Stimulated activated CD8-positive, alpha-beta memory T cell treated with anti-CD3 and anti-CD28 coated beads, Interleukin-15, amount 100 ng/mL, for 24 hours (primary cell): ENCODE measurements at places on chromosomes 2 and 18.

- DNase-seq, result no peak
Observed at GRCh38 chr18:54033052-54033451, 191.4 kb downstream of the MBD2 start.

GRCh38 chr2:44572196-44572900 is 210.6 kb downstream of the CAMKMT start:
- DNase-seq, result no peak

- no peak for DNase-seq
Observed at GRCh38 chr2:138829326-138829919, 49.2 kb upstream of the NXPH2 start.

DNA sequence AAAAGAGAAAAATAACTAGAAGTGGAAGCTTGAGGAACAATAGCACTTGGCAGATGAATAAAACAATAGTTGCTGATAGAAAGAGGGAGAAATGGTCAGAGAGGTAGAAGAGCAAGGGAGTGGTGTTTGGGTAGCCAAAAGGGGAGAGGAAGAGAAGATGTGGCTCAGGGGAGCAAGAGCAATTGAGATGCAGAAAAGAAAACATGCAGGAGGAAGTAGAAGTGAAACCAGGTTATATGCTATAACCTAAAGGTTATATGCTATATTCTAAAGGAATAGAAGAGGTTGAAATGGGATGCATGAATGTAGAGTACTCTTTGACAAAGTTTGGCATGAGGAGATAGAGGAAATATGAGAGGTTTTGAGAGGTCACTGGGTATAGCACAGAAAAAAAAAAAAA is 759.5 kb downstream of the SATB2 start:
- no peak for DNase-seq

DNA sequence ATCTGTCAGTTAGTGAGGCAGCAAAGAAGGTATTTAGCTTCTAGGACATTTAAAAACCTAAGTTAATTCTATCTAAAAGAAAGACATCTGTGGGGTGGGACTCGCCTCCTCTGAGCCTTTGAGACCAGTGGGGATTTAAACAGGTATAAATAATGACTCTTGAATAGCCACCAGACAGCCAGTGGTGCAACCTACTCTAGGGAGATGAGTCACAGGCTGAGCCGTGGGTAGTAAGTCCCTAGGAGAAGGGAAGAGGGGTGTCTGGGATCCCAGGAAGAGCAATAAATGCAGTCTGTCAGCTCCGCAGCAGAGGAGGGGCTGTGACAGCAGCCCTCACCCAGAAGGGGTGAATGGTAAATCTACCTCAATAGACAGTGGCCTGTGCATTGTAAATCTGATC is 43.1 kb upstream of the GALNT3 start:
- DNase-seq, result no peak

- DNase-seq, result no peak
Observed at GRCh38 chr18:44912740-44913478, 232.2 kb downstream of the SETBP1 start.

GRCh38 chr2:238488347-238488826 is 61.7 kb downstream of the ASB1 start:
- DNase-seq, result no peak

- no peak for DNase-seq
Observed at GRCh38 chr2:130302164-130302886, 40.4 kb upstream of the IMP4 start.

DNA sequence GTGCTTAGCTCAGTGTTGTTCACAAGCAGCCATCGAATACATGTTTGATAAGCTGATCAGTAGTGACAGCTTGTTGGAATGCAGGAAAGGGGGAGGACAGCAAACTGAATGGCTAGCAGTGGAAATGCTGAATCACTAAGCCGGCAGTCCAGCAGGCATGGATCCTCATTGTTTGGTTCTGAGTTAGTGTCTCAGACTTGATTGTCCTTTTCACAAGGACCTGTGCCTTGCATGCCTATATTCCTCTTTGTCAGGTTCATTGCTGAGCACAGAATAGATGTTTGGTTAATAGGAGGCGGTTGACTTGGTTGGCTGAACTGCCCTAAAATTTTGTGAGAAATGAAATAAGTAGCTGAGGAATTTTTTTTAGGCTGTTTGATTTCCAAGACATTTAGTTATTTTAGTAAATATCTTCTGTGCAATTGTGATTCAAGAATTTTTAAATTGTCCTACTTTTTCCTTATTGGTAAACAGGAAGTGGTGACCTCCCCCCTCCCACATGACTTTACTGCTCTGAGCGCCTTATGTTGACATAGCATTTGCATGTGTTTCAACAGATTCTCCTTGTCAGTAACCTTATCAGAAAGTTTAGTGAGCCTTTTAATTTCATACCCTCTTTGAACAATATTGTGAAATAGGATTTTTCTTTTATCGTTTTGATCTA is 21.4 kb upstream of the STON1 start:
- DNase-seq, result no peak

DNA sequence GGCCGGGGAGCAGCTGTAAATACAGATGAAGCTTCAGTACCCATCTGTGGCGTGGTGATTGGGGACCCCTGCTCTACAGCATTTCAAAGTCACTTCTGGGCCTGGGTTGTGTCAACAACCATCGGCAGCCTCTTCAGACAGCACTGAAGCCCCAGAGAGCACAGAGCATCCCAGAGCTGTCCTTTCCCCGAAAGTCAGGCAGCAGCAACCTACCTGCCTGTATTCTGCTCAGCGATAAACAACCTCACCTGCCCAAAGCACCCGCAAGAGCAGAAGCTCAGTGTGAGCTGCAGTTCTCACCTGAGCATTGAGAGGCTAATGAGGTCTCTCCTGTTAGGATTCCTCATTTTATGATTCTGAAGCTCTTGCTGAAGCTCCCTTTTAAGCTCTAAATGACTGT is 19.3 kb downstream of the TRABD2A start:
- no peak for DNase-seq

DNA sequence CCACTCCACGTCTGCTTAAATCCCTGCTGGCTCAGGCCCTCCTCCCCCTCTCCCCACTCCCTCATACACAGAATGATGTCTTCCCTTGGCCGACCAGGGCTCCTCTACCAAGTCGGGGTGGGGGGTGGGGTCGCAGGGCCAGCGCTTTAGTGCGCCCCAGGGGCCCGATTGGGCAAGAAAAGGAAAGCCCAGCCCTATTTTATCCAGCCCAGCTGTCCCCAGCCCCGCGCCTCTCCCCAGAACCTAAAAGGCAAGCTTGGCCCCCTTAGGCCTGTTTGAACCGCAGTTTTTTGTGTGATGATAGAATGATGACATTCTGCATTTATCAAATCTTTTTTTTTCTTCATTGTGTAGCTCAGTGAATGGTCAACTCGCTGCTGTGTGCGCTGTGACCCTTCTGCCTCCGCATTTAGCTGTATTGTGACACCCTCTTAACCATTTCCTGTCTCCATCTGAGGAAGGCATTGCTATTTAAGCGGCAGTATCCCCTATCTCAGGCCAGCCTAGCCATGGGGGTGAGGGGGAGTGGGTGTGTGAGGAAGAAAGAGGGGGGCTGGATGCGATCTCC is 231.4 kb downstream of the HAUS1 start:
- no peak for DNase-seq

- no peak for DNase-seq
Observed at GRCh38 chr18:51647346-51647745, 449.9 kb upstream of the MEX3C start.

DNA sequence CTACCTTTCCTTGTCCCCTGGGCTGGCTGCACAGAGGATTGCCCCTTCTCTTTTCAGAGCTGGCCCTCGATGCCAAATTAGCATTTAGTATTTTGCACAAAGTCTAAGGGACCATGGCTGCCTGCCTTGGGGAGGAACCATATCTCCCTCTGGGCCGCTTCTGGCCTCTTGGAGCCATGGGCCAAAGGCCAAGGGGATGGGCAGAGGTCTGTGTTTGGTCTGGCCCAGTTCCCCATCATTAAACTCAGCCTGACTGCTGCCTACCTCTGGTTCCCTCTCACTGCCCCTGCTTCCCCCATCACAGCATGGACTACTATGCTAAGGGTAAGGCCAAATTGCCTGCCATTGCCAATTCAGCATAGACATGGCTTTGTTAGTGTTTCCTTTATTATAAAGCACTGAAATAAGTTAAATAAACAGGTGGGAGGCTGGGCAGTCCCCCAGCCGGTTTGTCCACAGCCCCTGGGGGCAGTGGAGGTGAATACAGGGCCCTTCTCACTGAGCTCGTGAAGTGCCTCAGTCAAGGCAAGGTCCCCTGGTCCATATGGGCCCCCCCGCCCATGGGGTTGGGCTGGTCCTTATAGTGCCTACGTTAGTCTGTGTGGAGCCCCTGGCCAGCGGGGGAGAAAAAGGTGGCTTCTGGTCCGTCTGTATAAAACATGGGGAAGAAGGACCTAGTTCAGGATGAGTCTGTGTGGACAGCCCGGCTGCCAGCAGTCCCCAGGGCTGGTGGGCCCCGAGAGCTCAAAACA is 3.5 kb downstream of the ZNF513 start:
- no peak for DNase-seq

DNA sequence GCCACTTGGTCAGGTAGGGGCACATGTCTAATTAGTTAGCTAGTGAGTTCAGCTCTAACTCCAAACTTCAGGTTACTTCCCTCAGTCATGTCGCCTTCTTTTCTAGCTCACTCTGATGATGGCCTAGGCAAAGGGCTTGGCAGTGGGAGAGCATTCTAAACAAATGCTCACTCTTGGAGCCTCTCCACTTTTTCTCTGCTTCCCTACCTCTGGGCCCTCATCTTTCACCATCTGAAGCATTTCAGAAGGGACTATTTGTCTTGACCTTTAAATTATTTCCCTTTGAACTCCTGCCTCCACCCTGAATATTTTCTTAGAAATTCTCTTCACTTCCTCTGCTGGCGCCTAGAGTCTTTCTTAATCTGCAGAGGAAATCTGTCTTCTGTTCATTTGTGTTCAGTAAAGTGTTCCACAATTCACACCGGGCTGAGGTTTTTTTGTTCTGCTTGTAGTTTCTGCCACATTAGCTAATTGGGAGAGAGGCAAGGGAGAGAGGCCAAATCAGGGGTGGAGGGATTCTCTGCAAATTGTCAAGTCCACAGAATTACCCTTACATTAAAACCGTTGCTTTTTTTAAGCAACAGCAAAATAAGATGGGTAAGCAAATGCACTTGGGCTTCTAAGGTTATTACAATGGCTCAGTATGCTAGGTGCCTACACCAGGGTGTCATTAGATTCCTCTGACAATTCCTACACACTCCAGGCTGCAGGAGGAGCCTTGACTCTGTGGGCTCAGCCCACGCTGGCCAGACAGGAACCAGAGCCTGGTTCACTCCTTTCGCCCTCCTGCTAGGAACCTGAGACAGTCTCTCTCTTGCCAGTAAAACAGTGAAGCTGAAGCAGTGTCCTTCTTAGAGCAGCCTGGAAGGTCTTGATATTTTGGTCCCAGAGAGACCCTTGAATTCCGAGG is 5.5 kb downstream of the MSGN1 start:
- no peak for DNase-seq

DNA sequence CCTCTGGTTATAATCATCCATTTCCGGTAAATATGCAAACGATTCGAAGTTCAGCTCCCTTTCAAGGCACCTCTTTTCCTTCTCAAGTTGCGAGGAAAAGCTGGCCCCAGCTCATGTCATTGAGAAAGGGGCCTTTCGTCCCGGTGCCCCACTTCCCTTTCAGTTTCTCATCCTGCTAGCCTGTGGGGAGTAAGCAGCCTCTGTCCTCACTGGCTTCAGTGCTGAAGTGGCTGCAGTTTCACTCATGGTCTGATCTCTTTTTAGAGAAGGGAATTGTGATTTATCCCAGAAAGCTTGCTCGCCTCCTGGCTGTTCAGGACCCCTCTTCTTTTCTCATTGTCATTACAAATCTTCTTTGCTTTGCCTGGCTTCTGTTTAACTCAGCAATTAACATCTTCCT is 207.5 kb downstream of the NR4A2 start:
- DNase-seq, result no peak

DNA sequence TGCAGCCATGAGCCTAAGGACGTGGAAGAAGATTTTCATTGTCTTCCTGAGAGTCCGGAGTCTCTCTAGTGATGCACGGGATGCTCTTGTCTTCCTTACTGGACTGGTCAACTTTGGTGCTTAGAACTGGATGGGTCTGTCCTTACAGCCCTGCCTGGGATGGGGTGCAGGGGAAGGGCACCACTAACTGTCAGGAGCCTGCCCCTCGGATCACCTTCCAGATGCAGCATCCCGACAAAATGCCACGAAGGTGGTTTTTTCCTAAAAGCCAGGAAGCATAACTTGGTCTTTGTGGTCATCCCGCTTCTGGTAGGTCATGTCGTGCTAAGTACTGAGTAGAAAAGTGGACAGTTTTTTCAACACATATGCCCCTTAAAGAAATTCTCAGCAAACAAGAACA is 207.4 kb upstream of the TWIST2 start:
- DNase-seq, result no peak

GRCh38 chr2:236849940-236850339 is 235.7 kb upstream of the COPS8 start:
- no peak for DNase-seq

DNA sequence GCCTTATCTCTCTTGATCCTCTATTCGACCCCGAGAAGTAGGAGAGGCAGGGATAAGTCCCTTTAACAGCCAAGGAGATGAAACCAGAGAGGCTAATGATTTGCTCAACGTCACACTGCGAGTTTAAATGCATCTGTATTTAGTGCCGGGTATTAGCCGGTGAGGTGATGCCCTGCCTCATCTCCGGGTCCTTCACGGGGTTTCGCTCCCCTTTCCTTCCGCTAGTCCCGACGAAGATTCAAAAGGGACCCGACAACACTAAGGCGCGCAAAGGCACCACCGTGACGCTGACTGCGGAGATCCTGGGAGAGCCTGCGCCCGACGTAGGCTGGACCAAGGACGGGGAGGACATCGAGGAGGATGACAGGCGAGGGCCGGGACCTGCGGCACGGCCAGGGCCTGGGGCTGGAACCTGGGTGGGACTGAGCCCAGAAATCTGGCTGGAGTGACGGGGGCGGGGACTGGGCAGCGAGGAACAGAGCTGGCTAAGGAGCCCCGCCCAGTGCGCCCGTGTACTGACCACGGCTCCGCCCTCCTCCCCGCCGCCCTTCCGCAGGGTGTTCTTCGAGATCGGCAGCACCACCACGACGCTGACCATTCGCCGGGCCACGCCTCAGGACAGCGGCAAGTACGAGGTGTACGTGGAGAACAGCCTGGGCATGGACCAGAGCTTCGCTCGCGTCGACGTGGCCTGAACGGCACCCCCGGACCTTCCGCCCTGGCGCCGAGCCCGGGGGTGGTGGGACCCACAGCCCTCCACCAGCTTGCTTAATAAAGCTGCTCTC is 1.0 kb upstream of the GMPPA start:
- no peak for DNase-seq

DNA sequence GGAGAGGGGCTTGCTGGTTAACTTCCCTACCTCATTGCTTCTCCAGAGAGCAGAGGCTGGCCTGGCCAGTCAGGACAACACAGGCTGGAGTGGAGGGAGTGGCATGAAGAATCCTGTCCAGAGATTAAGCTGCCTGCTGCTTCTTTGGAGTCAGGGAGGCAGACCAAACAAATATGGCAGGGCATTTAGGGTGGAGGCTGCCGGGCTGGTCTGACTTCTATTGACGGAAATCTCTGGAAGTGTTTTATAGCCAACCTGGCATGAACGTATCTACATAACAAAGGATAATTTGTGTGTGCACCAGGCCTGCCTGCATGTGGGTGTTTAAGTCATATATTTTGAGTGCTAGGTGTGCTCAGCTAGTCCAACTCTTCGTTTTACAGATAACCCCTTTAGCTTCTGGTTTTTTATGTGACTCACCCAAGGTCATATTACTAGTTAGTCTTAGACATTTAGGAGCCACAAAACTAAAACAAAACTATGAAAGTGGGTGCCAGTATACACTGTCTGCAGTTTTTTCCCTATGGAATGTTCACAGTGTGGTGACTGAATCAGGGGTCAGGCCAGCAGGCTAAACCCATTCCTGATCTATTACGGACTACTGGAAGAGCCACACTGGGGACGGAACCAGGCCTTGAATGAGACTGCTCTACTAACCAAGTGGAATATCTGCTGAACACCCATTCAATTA is 5.5 kb downstream of the NPC1 start:
- no peak for DNase-seq
